ENCODE measurements at places on chromosomes 5 and 9.

DNA sequence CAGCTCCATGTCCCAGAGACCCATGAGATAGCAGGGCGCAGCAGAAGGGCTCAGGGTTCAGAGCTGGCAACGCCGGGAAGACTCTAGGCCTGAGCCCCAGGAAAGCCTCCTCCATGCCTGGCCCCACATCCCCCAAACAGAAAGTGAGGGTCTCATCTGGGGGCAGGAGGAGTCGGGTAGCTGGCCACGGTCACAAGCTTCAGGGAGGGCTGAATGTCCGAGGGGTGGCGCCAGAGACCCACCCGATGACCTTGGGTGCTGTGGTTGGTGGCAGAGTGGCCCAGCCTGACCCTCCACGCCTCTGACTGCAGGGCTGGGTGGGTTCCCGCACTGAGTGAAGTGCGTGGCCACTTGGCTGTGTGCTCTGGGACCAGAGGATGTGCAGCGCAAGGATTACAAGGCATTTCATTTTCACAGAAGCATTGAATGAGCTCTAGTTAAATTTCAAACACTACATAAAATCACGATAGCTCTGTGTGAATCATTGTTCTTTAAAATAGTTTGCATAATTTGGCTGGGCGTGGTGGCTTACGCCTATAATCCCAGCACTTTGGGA, 3.0 kb downstream of the C8G start:
- no peak for DNase-seq

DNA sequence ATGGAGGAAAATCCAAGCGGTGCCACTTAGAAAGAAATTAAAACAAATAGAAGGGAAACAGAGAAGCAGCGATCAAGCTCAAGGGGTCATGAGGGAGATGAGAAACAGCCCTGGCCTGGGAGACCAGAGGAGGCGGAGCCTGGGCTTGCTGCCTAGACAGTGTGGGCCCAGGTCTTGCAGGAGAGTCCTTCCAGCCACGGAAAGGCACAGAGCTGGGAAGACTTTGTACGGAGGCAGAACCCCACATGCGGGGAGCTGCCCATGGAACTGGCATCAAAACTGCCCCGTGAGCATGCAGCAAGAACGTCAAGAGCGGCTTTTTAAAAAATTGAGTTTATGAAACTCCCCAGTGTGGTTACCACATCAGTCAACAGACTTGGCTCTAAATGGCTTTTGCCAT, 119.4 kb downstream of the IRX1 start:
- DNase-seq = no peak

- DNase-seq = no peak
These were observed 82.2 kb upstream of the NFIB start for GRCh38 chr9:14396171-14396570.

GRCh38 chr9:113278840-113279239, 3.4 kb downstream of the PRPF4 start:
- no peak for DNase-seq

GRCh38 chr5:110751902-110752762, 13.3 kb downstream of the SLC25A46 start:
- peak; percentile 1 for DNase-seq

- DNase-seq = no peak
These were observed 5.3 kb downstream of the ABO start for GRCh38 chr9:133269537-133270362.

- no peak for DNase-seq
These were observed 400.0 kb upstream of the ADAMTS16 start for GRCh38 chr5:4740156-4740555.

- no peak for DNase-seq
These were observed 28.4 kb downstream of the ZFP62 start for GRCh38 chr5:180832638-180833068.

DNA sequence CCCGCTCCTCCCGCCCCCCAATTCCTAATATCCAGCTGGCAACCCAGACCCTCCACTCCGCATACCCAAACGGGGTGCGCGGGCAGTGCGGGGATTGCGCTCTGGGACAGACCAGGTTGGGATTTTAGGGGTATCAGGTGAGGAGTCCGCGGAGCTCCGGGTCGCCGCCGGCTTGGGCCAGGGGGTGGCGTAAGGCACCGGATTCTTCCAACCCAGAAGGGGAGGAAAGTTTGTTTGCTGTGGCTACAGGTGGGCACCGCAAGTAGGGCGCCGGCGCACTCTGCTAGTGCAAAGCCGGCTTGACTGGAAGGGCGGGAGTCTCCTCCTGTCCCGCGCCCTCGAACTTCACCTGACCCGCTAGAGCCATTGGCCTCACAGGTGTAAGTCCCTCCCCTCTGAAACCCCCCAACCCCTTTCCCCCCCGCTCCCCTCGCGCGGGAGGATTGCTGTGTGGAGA, 709 bp downstream of the IQGAP2 start:
- DNase-seq = no peak

Measured in stimulated activated CD4-positive, alpha-beta T cell treated with anti-CD3 and anti-CD28 coated beads, Interleukin-2, amount 100 ng/mL, for 48 hours (primary cell).